SK-MEL-5 (cell line): ENCODE measurements at places on chromosomes 16 and 17. TPM values are rescaled to one million over a fixed set of nuclear protein-coding genes. Genes with fewer than 3 reads are reported as not detected.

The RRAD gene
- not detected in 2 replicates for total RNA-seq

The KIF18B gene
- total RNA-seq, result 2.0 and 2.5 TPM in 2 replicates

GRCh38 chr17:72122765-72123529, 2.1 kb downstream of the SOX9 start:
- DNase-seq, result no peak

The TBC1D28 gene
- not detected in 2 replicates for total RNA-seq

GRCh38 chr16:56792967-56793366, 63.0 kb downstream of the NUP93 start:
- peak; percentile 44 for DNase-seq

The TRPV2 gene
- total RNA-seq, result 208 and 236 TPM in 2 replicates

GRCh38 chr17:82457929-82458178, 687 bp upstream of the NARF start:
- peak; percentile 93 for DNase-seq

- no peak for DNase-seq
These were observed 230.6 kb upstream of the RPL38 start for GRCh38 chr17:73972901-73973300.
